ENCODE measurements at places on chromosomes 2 and 18.

DNA sequence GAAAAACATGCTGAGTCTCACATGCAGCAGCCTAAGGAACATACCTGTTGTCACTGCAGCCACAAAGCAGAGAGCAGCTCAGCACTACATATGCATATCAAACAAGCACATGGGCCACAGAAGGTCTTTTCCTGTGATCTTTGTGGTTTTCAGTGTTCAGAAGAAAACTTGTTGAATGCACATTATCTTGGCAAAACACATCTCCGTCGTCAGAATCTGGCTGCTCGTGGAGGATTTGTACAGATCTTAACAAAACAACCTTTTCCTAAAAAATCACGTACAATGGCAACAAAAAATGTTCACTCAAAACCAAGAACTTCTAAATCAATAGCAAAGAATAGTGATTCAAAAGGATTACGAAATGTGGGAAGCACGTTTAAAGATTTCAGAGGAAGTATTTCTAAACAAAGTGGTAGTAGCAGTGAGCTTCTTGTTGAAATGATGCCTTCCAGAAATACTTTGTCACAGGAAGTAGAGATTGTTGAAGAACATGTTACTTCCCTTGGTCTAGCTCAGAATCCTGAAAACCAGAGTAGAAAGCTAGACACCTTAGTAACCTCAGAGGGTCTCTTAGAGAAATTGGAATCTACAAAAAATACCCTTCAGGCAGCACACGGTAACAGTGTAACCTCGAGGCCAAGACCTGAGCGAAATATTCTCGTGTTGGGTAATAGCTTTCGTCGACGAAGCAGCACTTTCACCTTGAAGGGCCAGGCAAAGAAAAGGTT lies 34.1 kb downstream of the ZNF407 start:
- no peak for DNase-seq

- no peak for DNase-seq
These were observed at the start of gene SERPINB11 for GRCh38 chr18:63702660-63703059. SERPINB11 (plus strand) TSS chr18:63702960; CDS start chr18:63710194, 7,234 bp downstream.

GRCh38 chr2:37602702-37603101 lies 68.7 kb downstream of the CDC42EP3 start:
- no peak for DNase-seq

DNA sequence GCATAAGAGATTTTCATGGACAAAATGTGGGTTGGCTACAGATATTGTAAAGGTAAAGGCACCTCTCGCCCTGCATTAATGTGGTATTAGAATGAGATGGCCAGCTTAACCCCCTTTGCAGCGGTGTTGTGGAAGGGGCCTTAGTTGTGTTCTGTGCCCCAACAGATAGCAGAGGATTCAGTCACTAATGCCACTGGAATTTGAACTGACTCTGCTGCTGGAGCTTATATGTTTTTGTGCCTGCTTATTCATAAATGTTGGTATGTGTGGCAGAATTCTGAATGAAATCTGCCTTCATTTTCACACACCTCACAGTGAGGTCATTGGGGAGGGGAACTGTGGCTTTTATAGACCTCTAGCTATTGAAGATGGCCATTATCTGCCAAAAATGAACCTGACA lies 90.7 kb upstream of the ITGA6 start:
- no peak for DNase-seq

DNA sequence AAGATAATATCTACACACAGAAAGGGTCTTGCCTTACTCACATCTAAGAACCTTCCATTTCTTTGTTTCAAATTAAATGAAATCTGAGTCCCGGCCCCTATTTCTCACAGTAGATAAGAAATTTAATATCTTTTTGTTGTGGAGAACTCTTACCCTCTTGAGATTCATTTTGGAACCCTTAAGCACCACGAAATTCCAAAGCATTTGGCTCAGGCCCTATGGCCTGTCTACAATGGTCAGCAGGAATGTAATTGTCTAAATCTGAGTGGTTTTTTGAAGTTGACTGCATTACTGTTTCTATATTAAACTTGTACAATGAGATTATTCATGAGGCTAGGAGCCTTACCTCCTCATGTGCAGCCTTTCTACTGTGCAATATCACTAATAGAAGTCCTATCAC lies 723.3 kb downstream of the TSN start:
- DNase-seq: no peak

DNA sequence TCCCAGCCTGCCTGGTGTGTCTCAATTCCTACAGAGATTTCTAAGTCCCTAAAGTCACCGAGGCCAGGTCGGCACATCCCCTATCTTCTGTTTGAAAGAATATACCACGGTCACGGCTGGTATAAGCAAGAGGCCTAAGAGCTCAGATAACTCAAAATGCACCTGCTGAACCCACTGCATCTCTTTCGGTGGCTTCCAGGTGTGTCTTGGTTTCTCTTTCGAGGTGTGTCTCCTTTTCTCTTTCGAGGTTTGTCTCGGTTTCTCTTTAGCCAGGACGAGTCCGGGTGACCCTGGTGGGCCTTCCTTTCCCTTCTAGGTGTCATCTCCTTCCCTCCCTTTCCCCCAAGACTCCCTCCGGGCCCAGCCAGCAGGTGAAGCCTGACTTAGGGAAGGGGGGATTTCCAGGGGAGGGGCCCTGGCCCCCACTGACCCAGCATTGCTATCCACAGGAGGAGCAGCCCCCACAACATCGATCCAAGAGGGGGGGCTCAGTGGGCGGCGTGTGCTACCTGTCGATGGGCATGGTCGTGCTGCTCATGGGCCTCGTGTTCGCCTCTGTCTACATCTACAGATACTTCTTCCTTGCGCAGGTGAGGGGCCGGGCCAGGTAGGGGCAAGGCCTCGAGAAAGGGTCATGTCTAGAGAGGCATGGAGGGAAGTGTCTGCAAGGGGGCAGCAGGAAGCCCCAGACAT lies 8.4 kb downstream of the ITM2C start:
- no peak for DNase-seq

DNA sequence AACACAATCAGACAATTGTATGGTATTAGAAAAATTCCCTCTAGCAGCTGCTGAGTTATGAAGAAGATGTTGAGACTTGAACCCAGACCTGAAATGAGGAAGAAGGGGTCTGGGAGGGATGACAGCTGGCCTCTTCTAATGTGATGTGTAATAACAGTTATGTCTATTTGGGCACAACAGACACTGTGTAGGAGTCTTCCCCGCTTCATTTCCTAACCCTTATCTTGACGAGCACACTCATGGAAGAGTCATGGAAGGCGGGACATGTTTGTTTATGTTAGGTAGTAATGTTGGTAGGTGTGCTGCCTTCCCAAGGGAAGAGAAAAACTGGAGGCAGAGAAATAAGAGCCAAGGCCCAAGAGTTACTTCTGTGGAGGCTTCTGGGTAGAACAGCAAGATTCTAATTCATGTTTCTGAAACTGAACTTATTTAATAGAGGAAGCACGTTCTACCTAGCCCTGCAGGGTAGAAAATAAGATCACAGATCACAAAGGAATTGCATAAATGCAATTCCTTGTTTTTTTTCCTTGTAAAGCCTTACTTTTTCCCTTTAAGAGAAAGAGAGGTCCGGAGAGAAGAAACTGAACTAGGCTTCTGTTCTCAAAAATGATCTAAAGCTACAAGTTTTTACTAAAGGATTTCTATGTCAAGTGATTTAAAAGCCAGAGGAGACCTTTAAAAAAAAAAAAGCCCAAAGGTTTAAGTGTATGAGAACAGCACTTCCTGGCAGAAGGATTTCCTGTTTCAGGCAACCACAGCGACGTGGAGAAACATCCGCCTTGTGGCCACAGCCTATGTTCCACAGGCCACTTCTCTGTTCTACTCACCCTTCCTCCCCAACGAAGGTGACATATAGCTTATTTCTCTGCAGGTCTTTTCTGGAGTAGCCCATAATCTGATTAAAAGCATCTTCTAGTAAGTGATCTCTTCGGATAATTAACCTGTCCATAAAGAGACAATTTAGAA lies 68.5 kb upstream of the STK17B start:
- peak; percentile 71 for DNase-seq

GRCh38 chr2:210224591-210224940 lies 681 bp downstream of the ACADL start:
- no peak for DNase-seq

DNA sequence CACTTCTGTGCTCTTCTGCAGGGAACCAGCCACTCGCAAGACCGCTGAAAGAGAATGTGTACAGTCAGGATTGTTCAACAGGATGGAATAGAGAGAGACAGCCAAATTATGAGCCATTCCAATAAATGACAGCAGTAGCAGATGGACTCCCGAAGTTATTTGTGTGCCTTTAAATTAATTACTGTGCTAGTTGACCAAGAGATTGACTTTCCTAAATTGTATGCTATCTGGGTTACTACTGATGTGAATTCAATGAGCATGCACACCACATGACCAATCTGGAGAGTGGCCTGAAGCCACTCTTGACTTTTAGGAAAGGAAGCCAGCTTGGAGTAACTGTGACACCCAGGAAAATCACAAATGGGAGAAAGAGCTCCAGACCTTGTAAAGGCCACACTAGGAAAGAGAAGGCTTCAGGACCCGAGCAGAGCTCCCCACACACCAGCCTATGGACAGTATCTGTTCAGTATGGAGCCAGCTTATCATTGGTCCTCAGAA lies 52.8 kb downstream of the CHMP3 start:
- no peak for DNase-seq

DNA sequence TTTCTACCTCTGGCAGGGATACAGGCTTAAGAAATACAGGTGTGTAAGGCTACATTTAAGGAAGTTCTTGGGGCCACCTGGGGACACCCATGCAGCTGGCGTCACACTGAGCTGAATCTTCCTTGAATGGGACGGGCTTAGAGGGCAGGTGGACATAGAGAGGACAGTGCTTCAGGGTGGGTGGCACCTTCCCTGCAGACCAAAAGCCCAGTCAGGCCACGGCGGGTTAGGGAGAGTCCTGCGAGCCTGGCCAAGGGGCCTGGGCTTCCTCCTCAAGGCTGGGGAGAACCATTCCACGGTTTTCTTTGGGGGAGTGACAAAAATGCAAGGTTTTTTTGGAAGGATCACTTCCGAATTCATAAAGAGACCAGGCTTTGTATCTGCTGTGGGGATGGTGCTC lies 73.4 kb downstream of the GNAL start:
- DNase-seq: no peak

- no peak for DNase-seq
These were observed 27.8 kb downstream of the ANKRD62 start for GRCh38 chr18:12121175-12122042.

GRCh38 chr2:226868331-226869162 lies 32.7 kb downstream of the RHBDD1 start:
- DNase-seq: no peak

GRCh38 chr2:128643221-128644065 lies 324.8 kb upstream of the HS6ST1 start:
- DNase-seq: no peak

- DNase-seq: no peak
These were observed 65.0 kb downstream of the AP1S3 start for GRCh38 chr2:223772363-223772762.

DNA sequence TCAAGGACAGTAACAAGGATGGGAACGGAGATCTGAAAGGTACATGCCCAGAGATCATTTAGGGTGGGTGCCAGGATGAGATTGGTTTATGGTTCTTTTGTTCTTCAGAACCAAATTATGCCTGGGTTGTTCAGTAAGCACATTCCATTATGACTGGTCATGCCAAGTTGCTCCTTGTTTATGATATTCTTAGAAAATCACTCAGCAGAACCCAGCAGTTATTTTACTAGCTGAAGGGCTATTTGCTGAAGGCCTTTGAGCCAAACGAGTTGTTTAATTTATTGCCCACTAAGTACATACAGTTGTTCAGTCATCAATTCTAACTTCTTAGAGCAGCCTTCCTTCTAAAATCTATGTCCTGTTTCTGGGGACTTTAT lies 635 bp downstream of the SLC3A1 start:
- no peak for DNase-seq

DNA sequence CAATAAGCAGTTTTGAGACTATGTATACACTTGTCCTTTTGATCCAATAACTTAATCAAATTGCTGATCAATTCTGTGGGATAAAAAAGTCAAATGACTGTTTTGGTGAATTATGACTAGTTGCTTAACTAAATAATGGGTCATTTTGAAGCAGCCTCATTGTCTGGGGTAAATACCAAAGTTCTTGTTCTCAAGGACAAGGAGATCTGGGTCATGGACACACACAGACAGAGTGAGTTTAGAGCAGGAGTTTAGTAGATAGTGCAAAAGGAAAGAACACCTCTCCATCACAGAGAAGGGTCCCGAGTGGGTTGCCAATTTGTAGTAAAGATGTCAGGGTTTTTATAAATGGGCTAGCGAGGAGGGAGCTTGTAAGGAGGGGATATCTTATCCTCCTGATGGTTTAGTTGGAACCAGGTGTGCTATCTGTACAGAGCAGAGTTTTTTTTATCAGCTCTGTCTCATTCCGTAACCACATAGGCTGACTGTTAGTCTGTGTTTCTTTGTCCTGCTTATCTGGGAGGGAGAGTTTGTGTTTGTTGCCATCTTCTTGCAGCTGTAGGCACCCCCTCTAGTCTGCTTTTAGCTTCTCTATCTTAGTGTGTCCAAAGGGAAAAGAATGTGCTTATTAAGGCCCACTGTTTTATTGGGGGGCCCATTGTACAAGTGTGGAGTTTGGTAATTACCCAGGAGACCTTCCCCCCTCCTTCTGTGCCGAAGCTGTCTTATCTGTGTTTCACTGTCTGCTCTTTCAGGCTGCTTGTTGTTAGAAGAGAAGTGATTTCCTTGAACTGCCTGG lies 48.7 kb upstream of the C1GALT1C1L start:
- no peak for DNase-seq

DNA sequence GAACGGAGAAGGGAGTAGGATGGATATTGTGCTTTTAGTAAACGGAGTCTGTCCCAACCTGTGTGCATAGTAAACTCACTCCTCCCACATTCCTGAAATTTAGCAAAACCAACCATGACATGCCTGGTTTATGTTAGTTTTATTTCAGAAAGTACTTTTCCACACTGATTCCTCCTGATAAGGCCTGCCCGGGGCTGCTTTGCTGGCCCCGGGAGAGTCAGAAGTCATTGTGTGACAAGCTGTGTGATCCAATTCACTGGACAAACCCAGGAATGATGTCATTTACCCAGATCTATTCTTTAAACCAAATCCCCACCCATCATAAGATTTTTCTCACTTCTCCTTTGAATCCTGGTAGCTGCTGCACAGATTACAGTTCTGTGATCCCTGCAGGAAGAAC lies 109.0 kb downstream of the SETBP1 start:
- no peak for DNase-seq

DNA sequence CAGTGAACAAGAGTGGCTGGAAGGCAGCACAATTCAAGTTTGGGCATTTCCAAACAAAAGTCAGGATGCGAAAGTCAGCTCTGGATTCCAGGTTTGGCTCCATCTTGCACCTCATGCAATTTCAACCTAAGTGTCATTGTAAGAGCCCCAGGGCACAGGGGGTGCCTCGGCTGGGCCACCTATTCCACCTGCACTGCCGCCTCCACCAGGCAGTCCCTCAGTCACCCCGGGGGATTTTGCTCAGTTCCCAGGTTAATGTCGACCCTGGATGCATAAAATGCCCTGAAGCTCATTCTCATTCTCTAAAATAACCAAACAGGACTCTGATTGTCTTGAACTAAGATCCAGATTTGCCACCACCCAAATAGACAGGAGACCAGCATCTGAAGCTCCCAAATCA lies 77.6 kb downstream of the EDAR start:
- no peak for DNase-seq

GRCh38 chr2:237662671-237663093 lies 35.3 kb downstream of the LRRFIP1 start:
- peak; percentile 23 for DNase-seq

GRCh38 chr18:35695384-35695783 lies 113.8 kb downstream of the GALNT1 start:
- DNase-seq: no peak

- DNase-seq: no peak
These were observed 41.2 kb downstream of the SLC9A2 start for GRCh38 chr2:102660574-102660973.

GRCh38 chr18:2970772-2971659 lies 41.9 kb downstream of the LPIN2 start:
- DNase-seq: no peak
